ENCODE measurements at places on chromosomes 1 and 21. TPM values are rescaled to one million over a fixed set of nuclear protein-coding genes. Genes with fewer than 3 reads are reported as not detected.

FCER1G gene
- 22.0 TPM for total RNA-seq

DNA sequence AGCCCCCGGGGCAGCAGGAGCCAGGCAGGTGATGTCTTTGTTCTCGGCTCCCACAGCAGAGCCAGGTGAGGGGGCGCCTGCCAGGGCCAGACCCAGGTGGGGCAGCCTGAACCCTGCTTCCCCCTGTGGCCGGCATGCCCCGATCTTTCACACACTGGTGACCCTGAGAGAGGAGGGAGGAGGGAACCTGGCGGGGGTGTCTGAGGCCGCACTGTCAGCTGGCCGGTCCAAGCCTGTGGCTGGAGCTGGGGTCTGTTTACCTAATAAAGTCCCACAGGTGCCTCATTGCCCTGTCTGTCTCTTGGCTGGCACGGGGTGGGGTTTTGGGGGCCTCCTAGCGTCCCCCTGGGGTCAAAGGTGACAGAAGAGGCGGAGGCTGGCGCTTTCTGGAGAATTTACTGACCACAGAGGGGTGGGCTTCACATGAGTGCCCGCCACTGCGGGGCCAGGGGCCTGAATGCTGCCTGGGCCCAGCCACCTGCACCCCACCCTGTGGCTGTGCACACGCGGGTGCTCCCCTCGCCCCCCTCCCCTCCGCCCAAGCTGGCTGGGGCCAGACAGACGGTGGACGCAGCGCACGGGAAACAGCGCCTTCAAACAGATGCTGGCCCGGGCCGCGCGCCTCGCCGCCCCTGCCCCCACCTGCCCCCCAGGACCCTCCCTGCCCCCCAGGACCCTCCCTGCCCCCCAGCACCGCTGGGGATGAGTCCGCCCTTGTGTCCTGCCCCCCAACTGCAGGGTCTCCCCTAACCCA is 5.8 kb downstream of the TMEM240 start:
- H3K27ac ChIP-seq, result no peak overlapping the region
- H3K27me3 ChIP-seq, result no peaks in the 10 kb centered on the region
- no peak for DNase-seq
- peaks cover 39% of the 10 kb centered on the region for H3K4me1 ChIP-seq
- H3K36me3 ChIP-seq, result peaks cover 29% of the 10 kb centered on the region

- no peak for DNase-seq
- H3K4me3 ChIP-seq, result no peak overlapping the region
- no peaks in the 10 kb centered on the region for H3K4me1 ChIP-seq
- H3K27ac ChIP-seq, result no peak overlapping the region
- H3K36me3 ChIP-seq, result no peaks in the 10 kb centered on the region
- no peaks in the 10 kb centered on the region for H3K27me3 ChIP-seq
Observed at GRCh38 chr21:14405225-14405624, 22.3 kb upstream of the HSPA13 start.

DNA sequence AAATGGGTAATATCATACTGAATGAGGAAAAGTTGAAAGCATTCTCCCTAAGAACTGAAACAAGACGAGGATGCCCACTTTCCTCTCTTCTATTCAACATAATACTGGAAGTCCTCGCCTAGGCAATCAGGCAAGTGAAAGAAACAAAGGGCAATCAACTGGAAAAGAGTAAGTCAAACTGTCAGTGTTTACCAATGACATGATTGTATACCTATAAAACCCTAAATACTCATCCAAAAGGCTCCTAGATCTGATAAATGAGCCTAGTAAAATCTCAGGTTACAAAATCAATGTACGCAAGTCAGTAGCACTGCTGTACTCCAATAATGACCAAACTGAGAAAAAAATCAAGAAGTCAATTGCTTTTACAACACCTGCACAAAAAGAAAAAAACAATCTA is 575.8 kb upstream of the PRMT6 start:
- H3K27me3 ChIP-seq, result no peaks in the 10 kb centered on the region
- no peaks in the 10 kb centered on the region for H3K4me1 ChIP-seq
- no peaks in the 10 kb centered on the region for H3K36me3 ChIP-seq
- H3K4me3 ChIP-seq, result no peak overlapping the region
- no peak overlapping the region for H3K27ac ChIP-seq
- no peak for DNase-seq

DNA sequence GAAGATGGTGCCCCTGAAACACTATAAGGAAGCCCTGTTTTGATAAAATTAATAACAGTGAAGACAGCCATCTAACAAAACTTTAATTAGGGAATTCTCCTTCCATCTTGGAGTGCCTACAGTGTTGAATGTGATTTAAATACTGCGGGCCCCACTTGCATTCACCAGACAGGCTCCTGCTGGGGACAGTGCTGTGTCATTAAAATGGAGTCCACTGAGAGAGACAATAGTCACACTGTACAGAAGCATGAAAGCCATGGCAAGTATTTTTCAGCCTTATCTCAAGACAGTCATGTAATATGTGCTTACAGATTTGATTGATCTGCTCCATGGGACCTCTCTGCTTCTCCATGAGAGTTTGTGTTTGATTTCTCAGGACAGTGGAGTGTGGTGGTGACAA is 29.7 kb upstream of the ZBTB18 start:
- H3K27ac ChIP-seq, result no peak overlapping the region
- no peak overlapping the region for H3K4me3 ChIP-seq
- H3K4me1 ChIP-seq, result no peaks in the 10 kb centered on the region
- no peaks in the 10 kb centered on the region for H3K36me3 ChIP-seq

Data from left ventricle myocardium inferior (tissue), 1 donor.